ENCODE measurements at places on chromosomes 3 and 15.

DNA sequence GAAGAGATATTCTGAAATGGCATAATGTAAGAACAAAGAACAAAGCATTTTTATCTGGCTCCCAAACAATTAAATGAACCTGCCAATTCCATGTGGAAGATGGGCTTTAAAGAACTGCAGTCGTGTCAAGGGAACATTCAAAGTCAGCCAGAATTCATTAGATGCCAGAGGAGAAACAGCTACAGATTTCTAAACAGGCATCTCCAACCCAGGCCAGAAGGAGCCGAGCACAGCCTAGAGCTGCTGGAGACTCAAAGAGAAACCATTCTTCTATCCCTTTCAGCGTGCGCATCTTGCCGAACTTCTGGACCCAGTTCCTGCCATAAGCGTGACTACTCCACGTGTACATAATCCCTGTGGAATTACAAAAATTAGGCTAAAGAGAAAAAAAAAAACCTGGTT, 60.4 kb downstream of the MB21D2 start:
- no peak for DNase-seq

DNA sequence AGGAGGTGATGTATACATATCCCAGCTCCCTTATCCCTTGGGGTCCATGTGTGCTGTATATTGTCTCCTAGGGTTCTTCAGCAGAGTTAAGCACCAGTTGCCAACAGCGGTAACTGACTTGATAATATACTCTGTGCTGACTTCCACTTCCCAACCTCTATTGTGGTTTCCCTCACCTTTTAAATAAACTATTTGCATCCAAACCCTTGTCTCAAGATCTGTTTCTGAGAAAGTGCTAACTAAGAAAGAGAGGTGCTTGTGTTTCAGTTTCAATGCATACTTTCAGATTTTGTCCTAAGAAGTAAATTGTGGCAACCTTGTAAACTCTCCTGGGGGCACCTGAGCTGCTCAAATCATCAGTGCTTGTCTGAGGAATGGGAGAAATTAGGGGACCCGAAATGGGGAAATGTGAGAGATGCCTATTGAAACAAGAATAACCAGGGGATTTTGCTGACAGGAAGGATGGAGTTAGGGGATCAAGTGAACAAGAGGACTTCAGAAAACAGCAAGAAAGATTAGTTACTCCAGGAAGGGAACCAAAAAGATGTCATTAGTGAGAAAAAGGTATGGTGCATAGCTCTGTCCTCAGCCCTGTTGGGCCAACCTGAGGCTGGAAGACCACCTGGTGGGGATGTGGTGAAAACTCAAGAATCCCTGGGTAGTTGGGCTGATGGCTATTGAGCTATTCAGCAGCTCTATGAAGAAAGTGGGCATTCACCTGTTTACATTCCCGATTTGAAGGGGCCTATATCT, 50.9 kb upstream of the MRPL3 start:
- peak; percentile 36 for DNase-seq

- DNase-seq = no peak
These were observed 372.0 kb downstream of the GABRG3 start for GRCh38 chr15:27342991-27343390.

GRCh38 chr3:95394286-95394685, 1331.4 kb downstream of the NSUN3 start:
- DNase-seq = no peak

DNA sequence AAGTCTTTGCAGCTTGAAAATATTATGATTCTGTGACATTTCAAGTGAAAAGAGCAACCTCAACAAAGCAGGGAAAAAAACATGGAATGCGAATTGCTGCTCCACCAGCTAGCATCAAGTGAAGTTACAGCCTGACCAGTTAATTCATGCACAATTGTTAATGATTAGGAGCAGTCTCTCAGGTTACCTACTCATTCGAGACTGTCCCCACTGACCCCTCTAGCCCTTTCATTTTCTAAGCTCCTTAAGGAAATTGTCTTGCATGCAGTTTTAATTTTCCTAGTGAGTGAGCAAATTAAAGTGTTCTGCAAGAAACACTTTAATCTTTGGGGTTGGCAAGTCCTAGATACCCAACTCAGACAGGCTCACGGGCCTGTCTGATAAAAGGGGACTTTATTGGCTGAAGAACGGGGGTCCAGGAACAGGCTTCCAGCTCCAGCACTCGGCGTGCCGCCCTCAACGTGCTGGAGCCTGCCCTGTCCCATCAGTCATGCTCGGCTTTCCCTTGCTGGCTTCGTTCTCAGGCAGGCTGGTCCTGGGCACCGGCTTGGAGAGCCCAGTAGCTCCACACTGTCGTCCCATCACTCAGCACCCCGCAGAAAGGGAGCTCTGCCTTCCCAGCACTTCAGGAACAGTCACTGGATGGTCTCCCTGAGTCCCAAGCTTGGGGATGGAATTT, 18.3 kb downstream of the PODXL2 start:
- no peak for DNase-seq

- DNase-seq = no peak
These were observed 142.4 kb downstream of the ZPLD1 start for GRCh38 chr3:102577082-102577789.

DNA sequence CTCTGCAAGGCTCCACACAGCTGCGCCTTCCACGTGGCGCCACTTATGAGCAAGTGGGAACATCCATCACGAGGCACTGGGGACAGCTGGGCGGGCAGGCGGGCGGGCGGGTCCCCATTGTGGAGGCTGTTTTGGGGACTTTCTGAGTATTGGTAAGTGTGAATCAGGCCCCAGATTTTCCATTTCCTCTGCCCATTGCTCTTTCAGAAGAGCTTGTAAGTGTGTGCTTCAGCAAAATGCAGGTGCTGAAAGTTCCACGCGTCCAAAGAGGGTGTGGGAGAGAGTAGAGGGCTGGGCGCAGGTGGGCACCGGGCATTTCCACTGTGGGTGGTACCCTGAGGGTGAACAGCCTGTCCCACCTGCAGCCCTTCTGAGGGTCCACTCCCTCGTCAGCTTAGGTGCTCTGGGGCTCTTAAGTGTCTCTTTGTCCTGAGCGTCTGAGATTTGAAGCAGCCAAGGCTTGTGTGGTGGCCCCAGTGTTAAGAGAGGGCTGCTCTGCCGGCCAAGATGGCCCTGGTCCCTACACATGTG, 177.1 kb downstream of the RPLP1 start:
- DNase-seq = no peak

GRCh38 chr3:43417133-43417532, 130.8 kb downstream of the SNRK start:
- DNase-seq = no peak

GRCh38 chr3:197858133-197858532, 67.1 kb downstream of the LRCH3 start:
- no peak for DNase-seq

GRCh38 chr3:111730143-111730542, 128.9 kb upstream of the PHLDB2 start:
- no peak for DNase-seq
